AG09319 (cell line): ENCODE measurements at places on chromosomes 1 and 21.

- DNase-seq = no peak
Observed at GRCh38 chr1:101728029-101728428, 268.7 kb downstream of the OLFM3 start.

GRCh38 chr1:202130297-202130721 lies 7.6 kb downstream of the GPR37L1 start:
- no peak for DNase-seq

DNA sequence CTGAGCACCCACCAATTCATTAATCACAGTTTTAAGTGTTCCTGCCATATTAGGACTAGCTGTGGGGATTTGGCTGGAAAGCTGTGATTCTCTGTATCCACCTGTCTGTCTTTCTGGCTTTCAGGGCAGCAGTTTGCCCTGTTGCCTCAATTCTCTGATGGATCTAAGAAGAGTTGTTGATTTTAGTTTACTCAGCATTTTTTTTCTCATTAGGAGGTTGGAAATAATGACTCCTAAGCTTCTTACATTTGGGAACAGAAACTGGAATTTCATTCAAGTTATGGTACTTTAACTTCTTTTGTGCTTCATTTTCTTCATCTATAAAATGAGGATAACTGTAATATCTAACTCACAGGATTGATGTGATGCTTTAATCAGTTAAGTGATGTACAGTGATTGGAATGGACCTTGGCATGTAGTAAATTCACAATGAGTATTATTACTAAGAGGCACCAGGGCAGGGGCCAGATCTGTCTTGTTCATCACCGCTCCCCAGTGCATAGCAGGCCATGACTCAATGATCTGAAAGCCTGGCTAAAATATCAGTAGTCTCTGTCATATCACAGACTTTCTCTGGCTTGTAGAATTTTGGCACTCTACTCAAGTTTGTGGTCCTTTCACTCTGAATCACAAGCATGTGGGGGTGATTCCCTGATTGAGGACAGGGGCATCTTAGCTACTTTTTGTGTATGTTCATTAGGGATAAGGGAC lies 51.4 kb upstream of the GREM2 start:
- no peak for DNase-seq

- DNase-seq = no peak
Observed at GRCh38 chr1:12088607-12089006, 25.5 kb downstream of the TNFRSF8 start.

GRCh38 chr1:8395433-8395866 lies 77.5 kb downstream of the SLC45A1 start:
- DNase-seq = no peak

- DNase-seq = no peak
Observed at GRCh38 chr1:183769956-183770815, 34.7 kb upstream of the RGL1 start.

DNA sequence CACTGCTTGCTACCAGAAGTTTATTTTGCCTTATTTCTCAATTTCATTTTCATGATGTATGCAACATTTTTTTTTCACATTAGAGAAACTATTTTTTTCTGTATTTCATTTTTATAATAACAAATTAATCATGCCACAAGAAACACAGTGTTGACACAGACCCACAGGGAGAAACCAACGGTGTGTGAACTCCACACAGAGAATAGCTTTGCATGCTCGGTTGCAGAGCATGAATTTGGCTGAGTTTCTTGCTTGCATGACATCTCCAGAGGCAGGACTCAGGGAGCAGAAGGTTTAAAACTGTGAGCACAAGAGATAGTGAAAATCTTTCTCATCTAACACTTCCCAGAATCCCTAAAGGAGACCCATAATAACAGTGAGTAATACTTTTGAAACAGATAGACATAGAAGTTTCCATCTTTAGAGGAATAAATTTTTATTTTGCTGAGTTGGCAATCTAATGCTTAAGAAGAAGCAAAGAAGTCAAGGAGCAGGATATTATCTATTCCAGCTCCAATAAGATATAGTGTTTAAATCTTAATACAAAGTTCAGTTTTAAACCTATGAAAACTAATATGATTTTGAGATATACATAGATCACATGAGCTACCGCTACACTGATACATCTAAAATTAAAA lies 890.9 kb downstream of the MRPL39 start:
- no peak for DNase-seq
